Cardiac fibroblast (primary cell): ENCODE measurements at places on chromosomes 13 and 19.

GRCh38 chr19:2027361-2027760 is 11.8 kb upstream of the BTBD2 start:
- DNase-seq, result peak; percentile 84

DNA sequence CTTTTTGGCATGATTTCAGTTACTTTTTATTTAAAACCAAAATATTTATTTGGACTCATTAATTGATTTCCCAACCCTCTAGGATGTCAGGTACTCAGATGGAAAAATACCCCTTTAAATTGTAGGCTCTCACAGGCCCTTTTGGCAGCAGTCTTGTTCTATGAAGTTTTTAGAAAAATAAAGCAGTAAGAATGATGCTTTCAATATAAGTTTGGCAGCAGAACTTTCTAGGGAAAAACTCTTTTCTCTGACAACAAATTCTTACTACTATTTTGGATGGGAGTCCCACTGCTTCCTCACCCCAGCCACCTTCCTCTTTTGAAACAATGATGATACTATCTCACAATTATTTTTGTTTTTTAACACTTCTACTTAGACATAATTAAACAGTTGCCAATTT is 581.6 kb upstream of the SGCG start:
- no peak for DNase-seq

DNA sequence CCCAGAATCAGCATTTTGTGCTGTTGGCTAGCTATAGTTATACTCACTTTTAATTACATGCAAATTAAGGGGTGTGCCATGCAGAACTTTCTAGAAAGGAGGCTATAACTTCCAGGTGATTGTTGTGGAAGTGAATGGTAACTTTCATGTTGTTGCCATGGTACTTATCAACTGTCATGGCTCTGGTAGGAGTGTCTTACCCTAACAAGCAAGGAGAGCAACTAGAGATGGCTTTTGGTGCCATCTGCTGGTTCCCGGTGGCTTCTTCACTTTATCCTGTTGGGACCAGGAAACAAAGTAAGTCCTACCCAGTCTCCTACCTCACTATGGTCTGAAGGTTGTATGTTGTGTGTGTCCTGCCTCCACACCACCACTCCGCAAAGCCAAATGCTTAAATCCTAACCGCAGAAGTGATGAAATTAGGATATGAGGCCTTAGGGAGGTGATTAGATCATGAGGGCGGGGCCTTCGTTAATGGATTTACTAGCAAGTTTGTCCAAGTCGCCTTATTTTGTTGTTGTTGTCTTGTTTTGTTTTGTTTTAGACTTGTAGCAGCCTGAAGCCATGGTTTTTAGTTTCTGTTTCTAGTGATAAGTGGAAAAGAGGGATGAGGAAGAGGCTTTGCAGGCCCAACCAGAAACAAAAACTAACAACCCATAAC is 22.6 kb downstream of the FBXL12 start:
- peak; percentile 94 for DNase-seq

DNA sequence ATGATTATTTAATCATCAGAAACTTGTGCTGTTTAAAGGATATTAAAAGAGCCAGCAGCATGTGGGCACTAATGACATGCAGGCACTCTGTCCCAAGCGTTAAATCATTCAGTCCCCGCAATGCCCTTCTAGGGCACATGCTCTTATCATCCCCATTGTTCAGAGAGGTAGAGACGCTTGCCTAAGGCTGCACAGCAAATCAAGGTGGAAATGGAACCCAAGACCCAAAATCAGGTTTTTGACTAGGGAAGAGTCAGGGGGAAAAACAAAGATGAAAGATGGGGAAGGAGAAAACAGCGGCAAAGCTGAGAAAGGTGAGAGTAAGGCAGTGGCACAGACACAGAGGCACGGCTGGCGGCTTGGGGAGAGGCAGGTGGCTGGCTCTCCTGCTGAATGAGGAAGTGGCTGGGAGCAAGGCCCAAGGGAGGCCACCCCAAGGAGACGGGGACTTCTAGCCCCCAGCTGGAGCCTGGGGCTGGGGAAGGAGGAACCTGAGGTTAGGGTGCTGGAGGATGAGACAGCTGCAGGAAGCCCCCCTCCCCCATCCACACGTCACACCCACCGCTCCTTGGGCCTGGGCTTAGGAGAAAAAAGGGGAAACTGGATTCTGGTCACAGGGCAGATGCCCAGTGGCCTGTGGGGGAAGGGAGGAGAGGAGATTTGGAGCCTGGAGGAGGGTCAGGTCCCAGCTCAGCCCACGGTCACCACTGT is 1.0 kb upstream of the TYROBP start:
- DNase-seq, result no peak
